ENCODE measurements at places on chromosomes 3 and 15.

GRCh38 chr3:150073031-150073430 lies 102.3 kb upstream of the PFN2 start:
- no peak for DNase-seq

DNA sequence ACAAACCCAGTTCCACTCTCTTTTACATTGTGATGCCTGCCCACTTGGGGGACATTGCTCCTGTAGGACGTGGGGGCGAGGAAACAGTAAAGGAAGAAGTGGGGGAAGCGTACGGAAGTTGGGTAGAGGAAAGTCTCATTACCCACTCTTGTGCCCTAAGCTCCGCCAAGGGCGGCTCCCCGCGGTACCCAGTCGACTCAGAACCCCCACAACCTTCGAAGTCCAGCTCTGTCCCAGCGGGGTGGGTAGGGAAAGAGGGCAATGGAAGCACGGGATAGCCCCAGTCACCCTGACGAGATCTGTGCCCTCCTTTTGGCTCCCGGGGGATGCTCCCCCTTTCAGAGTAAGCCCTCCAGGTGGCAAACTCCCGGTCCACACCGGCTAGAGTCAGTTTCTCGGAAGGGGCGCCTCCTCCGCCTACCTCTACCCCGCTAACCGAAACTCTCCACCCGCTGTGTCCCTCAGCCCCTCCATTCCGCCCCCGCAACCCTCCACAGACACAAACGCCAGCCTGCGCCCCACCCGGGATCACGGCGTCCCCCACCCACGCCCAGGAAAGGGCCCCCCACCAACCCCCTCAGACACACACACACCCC lies 527 bp downstream of the CSNK1G1 start:
- peak; percentile 57 for DNase-seq

GRCh38 chr15:23690450-23690852 lies 3.3 kb upstream of the NDN start:
- DNase-seq, result no peak

DNA sequence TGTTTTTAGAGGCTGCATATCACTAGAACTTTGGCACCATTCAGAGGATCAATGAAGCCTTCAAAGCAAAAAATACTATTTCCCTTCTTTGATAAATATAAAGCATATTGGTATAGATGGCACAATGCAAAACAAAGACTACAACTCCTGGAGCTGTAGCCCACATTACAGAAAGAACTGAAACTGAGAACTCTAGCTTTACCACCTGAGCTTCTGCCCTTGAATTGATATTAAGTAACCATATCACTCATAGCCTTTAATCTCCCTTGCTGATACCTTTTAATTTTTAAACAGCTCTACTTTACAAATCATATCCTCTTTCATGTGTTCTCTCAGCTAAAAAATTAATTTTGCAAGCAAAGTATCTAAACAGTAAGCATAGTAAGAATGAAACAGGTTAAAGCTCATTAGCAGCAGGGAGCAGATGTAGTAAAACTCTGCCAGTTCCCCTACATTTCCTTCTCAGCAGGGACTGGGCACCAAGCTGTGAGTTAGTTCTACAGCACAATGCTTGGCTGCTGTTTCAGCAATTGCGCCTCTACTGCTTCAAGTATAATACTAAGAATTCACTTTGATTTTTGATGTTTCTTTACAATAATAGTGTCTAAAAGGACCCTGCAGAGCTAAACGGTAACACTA lies 97.9 kb upstream of the NANOGP8 start:
- DNase-seq, result no peak

GRCh38 chr15:30065025-30065801 lies 17.5 kb upstream of the GOLGA8J start:
- no peak for DNase-seq

DNA sequence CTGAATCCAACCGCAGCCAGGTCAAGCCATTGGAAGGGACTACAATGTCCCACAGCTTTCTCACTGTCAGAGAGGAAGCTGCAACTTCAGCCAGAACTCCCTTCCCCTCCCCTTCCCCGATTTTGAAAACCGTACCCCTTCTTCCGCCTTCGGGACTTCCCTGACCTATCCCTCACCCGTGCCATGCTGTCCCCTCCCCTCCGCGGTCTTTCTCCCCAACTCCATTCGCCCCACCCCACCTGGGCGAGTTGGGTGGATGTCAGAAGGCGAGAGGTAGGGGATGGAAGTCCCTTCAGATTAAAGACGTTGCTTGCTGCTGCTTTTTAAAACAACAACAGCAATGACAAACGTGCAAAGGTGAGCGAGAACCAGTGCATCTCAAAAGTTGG lies 723 bp downstream of the CPNE4 start:
- no peak for DNase-seq

- no peak for DNase-seq
Measured at GRCh38 chr3:42786212-42786611, 13.2 kb upstream of the CCDC13 start.

DNA sequence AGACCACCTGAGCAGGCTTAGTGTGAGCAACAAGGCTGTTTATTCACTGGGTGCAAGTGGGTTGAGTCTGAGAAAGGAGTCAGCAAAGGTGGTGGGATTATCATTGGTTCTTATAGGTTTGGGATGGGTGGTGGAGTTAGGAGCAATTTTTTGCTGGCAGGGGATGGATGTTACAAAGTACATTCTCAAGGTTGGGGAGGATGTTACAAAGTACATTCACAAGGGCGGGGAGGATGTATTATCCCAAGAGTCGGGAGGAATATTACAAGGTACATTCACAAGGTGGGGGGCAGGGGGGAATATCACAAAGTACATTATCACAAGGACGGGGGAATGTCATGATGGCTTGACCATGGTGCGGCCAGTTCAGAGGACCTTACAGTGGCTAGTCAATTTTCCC lies 32.9 kb upstream of the OSBPL11 start:
- DNase-seq, result no peak
